SW 1271 (cell line): ENCODE measurements at places on chromosomes 4 and X.

DNA sequence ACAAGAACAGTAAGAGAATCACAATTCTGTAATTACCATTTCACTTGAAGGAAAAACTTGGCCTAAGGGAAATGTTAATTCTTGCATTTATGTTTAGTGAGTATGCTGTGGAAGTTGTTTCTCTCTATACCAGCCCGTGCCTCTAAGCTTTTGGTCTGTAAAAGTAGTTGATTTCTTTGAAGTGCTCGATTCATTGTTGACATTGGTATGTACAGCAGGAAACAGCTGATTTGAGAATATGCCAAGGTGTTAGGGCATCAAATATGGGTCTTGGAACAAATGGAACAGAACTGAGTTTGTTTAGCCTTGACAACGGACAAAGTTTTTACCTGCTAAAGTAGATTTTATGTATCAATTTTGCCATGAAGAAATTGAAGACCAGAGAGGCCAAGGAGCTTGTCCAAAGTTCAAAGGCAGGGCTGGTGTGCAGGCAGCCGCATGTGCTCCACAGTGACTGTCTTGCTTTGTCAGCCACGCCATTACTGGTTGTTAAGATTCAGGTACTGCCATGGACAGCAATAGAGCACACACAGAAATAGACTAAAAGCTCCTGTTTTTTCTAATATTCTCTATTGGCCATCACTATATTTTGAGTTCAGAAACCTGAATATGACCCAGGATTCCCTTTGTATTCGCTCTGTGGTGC lies 75.5 kb upstream of the TLR3 start:
- no peak for DNase-seq

GRCh38 chrX:54044877-54045338 lies 635 bp upstream of the PHF8 start:
- no peak for DNase-seq

GRCh38 chrX:23902419-23902818 lies 5.3 kb downstream of the APOO start:
- peak; percentile 26 for DNase-seq

DNA sequence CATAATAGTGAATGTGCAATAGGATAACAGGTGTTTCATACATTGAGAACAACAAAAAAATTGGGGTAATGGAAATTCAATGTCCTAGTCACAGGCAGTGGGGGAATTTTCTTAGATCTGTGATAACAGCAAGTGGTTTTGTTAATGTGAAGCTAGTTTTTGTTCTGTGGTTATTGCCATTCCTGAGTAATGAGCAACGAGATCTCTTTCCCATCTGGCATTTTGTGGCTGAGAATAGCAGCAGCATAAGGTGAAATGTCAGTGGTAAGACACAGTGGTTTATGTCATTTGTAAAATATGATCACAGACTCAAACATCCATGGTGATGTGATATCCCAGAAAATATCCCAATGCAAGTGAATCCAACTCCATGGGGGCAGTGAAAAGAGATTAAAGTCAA lies 497.5 kb downstream of the KCNIP4 start:
- peak; percentile 13 for DNase-seq

DNA sequence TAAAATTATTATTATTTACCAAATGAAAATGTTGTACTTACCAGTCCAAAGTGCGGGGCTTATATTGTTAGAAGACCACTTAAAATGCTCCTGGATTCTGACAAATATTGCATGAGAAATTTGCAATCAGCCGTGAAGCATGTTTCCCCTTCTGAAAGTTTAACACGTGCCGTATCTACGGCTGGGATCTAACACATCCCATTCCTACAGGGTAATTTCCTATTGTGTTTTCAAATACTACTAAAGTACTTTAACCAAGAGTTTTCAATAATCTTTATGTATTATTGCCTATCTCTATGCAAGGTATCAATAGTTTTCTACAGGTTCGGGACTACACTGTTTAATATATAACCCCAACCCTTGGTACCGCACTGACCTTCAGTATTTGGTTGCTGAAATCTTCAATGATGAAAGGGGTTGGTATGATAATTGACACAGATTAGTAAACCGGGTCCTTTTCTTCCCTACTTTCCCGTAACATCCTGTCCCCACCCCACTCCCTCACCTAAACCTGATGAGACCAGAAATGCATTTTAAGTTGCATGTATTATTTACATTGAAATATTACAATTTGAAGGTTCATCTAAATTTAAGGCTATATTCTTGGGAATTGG lies 795 bp upstream of the BRWD3 start:
- DNase-seq: no peak

DNA sequence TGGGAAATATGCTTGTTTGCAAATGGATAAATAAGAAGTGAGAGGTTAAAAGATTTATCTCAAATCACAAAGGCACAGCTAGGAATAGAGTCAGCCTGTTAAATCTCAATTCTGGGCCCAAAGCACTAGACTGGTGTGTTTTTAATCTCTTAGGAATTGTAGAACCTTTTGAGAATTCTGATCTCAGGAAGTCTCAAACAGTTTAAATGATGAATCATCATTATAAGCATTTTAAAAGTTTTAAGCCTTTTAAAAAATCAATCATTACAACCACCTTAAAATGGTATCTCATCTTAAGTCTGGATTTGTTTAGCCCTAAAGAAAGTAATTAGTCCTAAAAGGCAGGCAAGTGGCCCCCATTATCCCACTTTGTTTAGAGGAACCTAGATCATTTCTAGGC lies 17.8 kb downstream of the DGKK start:
- DNase-seq: no peak

DNA sequence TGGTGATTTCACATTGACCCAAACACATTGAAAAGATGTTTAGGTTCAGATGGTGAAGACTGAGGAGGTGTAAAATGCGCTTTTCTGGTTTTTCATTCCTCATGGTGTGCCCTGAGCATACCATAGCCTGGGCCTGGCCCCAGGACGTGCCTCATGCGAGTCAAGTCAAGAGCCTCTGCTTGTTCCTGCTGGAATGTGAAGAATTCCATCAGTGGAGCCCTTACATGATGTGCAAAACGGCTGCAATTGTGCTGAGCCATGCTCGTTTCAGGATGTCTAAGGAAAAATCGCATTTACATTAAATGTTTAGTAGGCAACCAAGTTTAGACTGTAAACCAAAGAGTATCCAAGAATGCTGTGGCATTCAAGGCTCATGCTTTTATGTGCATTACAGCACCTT lies 34.9 kb downstream of the GYG2 start:
- no peak for DNase-seq

DNA sequence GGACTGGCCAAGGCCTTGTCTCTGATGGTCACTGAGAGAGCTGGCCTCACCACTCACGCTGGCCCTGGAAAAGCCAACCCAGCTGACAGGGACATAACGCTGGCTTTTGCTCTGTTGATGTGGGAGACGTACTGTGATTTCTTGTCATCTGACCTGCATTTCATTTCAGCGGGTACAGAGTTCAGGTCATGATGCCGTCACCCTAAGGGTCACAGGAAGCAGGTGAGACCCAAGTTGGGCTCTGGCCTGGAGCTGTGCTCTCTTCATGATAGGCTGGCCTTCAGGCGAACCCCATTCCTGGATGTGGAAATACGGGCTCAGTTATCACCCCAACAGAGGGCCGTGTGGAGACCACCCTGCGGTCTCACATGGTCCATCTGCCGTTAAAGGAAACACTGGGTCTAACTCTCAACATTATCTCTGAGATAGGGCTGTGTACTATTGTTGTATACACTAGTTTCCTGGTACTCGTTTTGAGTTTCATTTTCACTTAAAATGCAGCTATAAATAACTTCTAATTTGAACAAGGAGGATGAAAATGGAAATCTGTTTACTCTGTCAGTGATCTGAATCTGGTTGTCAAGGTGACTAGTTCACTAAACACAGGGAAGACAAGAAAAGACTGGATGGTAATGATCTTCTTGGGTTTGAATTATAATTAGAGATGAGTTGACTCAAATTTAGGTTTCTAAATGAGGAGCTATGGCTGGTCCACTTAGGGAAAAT lies 89.1 kb downstream of the TBC1D9 start:
- DNase-seq: no peak

DNA sequence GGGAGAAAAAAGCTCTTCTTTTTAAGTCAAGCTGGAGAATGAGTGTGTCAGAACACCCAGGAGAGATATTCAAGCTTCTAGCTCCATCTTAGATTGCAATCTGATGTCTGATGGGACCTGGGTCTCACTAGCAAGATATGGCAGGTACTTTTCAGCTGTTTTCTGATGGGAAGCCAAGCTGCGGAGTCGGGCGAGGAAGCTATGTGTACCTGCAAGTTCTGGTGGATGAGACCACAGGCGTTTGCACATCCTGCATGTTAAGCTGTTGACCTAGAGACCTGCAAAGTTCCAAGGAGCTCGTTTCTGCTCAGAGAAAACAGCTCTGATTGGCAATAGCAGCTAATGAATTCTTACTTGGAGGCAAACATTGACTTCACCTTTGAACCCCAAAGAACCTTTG lies 167.3 kb upstream of the GATB start:
- DNase-seq: no peak

DNA sequence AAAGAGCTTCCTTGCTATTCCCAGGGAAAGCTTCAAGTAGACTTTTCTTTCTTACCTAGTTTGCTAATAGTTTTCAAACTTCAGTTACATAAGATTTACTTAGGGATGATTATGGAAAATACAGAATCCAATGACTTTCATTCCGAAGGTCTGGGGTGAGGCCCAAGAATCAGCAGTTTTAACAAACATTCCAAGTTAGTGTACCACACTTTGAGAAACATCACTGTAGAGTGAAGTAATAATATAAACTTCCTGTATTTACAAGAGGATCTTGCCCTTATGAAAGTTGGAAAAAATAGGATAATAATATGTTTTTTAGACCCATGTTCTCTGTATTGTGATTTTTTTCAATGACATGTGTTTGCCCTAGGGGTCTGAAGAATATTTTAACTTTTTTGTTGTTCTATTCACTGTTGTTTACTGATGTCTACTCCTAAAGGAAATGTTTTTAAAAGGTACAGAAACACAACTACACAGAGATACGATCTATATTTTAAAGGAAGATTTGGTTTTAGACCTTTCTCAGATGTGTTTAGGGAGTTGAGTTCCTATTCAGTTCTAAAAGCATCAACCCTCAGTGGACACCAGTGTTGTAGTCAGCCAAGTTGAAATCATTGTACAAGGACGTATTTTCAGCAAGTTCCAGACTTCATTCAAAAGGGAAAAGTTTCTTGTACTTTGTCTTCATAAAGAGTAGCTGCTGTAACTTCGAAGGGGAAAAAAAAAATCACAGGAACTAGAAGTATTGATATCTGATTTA lies 295.8 kb upstream of the SLC7A11 start:
- no peak for DNase-seq

- no peak for DNase-seq
Observed at GRCh38 chr4:151792995-151793394, 32.2 kb upstream of the GATB start.

DNA sequence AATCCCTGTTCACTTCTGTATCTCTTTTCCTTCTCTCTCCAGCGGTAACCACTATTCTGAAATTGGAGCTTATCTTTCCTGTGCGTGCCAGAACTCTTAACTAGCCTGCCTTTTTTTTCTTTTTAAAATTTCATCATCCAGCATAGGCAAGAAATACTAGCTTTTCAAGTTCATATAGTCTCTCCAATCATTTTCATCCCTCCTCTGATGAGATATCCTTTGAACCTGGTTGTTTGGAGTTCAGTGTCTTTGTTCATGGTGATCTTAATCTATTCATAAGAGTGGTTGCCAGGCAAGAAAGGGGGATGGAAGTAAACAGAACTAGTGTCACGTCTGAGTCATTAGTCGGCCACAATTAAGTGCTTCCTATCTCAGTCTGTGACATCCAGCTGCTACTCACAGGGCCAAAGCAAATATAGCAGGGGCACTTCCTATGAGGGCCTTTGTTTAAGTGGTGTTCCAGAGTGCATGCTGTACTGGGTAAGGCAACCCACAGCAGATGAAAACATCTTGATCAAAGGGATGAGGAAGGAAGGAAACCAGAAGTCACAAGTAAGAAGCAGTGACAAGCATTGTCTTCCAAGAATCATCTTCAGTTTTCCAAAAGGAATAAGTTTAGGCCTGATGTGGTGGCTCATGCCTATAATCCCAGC lies 56.4 kb upstream of the XIAP start:
- DNase-seq: no peak

DNA sequence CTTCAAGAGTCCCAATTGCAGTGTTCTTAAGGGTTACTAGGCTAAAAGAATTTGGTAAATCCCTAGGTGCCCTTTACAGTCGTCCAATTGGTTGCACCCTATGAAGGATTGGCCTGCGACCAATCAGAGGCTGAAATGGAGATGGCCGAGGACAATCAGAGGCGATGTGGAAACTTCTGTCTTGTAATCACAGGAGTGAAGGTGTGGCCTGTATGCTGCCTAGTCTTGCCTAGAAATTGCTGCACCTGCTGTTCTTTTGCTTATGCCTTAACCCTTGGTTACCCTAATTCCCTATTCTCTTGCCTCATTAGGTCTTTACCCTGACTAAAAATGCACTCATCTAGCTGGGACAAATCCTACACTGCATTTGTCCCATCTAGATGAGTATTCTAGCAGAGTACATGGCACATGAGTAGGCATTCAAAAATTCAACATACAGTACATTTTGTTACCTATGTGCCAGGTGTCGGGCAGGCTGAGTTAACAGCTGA lies 1.0 kb upstream of the DCK start:
- no peak for DNase-seq

- no peak for DNase-seq
Observed at GRCh38 chr4:16764622-16765021, 133.8 kb downstream of the LDB2 start.

DNA sequence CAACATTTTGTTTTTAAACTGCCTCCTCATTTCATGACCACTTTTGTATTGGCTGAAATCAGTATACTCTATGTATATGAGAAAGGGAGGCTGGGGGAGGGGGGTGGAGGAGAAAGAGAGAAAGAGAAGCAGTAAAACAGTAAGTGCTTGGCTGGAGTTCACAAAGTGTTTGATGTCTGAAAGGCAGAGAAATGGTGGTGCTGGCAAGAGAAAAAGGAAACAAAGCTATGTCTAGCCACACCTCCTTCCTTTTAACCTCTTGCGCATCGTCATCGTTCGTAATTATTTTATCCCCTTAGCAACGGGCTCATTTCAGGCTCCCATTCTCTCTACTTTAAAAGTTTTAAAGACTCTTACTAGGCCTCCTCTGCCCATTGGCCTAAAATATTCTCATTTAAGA lies 25.6 kb downstream of the RPA4 start:
- no peak for DNase-seq

DNA sequence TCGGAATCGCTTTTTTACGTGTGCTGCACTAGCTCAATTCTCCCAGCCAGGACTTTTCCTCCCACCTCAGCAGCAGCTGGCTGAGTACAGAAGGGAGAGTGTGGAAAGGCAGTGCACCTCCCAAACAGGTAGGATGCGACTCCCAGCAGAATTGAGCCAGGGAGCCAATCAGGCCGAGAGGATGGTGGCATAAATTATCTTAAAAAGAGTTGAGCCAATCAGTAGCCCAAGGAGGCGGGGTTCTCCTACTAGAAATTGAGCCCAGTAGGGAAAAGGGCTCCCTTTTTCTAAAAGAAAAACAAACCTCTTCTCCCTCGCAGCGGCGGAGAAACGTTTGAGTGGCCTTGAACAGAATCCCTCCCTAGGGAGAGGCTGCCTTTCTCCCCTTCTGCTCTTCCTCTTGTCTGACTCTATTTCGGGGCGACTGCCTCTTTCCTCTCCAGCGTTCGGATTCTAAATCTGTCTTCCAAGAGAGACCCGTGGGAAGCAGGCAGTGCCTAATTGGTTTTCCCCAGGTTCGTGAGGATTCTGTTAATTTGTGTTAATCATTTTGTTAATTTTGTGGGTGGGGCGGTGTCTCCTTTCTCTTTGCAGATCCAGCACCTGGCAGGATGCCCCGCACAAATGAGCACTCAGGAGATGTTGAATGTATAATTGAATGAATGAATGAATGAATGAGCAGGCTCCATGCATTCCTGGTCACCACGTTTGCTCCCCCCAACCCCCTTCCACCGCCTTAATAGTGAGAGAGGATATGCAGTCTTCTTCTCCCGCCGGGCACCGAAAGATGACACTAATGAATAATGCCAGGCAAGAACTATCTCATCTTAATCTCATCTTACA lies at the start of gene GABRG1:
Gene GABRG1 (minus strand): TSS at position 142 of the 843 bp plus-strand sequence. CDS start 141 bp downstream, at position 1.
- no peak for DNase-seq
